Stimulated activated CD8-positive, alpha-beta memory T cell treated with anti-CD3 and anti-CD28 coated beads, Interleukin-2, amount 100 ng/mL, for 48 hours (primary cell): ENCODE measurements at places on chromosomes 1 and 21.

DNA sequence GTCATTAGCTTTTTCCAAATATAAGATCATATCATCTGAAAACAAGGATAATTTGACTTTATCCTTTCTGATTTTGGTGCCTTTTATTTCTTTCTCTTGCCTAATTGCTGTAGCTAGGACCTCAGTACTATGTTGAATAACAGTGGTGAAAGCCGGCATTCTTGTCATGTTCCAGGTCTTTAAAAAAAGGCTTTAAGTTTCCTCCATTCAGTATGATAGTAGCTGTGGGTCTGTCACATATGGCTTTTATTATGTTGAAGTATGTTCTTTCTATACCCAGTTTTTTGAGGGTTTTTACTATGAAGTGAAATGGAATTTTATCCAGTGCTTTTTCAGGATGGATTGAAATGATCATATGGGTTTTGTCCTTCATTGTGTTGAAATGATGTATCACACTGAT is 115.8 kb downstream of the DUSP10 start:
- no peak for DNase-seq

- no peak for DNase-seq
Observed at GRCh38 chr1:246582301-246583055, 16.2 kb downstream of the CNST start.

GRCh38 chr1:13783551-13783950 is 83.6 kb downstream of the PRDM2 start:
- DNase-seq, result no peak

DNA sequence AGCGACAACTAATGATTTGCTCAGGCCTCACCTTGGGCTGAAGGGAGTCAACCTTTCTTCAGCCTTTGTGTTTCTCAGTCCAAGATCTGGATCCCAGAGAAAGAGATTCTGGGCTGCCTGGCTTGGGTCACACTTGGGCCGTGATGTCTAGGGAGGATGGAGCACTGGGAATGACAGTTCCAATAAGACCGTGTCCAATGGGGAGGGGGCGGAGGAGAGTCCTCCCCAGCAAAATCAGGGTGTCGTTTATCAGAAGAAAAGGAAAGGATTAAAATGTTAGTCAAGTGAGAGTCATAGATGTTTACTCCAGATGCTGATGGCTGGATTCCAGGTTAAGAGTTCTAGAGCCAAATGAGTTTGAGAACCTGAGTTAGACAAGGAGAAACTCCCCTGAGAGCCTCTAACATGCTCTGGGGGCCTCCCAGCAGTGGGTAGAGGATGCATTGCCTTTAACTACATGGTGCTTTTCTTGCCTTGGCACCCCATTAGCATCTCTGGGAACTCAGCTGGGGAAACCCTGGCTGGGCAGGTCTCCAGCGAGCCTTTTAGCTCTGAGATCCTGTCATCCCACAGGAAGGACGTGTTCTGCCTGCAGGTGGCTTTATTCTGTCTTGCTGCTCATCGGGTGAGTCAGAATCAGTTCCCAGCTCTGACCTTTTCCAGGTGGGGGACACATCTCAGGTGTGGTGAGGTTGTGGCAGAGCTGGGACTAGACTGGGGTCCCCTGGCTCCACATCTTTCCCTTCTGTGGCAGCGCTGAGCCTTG is 22.2 kb downstream of the NIPAL3 start:
- no peak for DNase-seq

GRCh38 chr1:203175827-203176241 is 208 bp upstream of the MYBPH start:
- no peak for DNase-seq

GRCh38 chr1:192601567-192601966 is 26.0 kb downstream of the RGS1 start:
- DNase-seq, result no peak

GRCh38 chr1:39679821-39680220 is 7.9 kb upstream of the NT5C1A start:
- no peak for DNase-seq

DNA sequence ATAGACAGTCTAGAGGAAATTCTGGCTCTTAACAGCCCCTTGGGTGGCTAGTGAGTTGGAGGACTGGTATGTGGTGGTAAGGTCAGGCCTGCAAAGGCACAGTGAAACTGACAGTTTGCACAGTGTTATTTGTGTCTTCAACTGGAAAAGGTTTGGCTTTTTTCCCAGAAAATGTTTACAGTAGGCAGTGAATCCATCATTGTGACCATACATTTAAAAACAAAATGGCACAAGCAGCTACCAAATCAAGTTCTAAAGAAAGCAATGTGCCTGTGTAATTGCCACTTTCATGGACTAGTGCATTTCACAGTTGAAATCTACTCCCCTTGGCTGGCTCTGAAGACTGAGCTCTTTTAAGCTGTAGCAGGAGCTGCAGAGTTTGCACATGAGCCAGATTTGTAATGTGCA is 24.8 kb downstream of the ATPAF1 start:
- DNase-seq, result no peak

DNA sequence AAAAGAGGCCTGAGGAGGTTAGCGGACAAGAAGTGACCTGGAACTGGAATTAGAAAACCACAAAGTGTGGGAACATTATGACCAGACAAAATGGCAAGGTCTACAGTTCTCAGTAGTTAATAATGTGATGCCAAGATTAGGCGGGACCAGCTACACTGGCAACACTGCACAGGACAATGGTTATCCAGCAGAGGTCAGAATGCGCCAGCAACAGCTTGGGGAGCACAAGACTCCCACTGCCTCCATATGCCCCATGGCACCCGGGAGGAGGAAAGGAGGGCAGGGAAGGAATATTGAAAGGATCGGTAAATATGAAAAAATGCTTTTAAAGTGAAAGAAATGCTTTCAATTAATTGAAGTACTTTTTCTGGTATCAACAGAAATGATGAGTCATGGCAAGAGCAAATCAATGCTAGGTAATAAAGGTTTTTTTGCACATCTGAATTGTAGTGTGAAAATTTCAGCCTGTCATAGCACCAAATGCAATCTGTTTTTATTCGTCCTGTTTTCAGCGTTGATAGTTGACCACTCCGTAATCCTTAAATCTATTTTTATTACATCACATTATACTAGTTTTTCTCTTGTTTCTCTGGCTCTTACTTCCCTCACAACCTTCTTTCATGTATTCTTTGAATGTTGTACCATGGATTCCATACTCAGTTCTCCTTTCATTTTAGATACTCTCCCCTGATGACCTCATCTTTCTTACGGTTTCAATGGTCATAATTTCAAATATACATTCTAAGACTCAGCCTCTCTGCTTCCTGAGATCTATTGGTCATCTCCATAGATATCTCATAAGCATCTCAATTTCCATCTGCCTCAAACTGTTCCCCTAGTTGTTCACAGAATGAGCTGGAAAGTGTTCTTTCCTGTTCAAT is 30.7 kb downstream of the VCAM1 start:
- no peak for DNase-seq

DNA sequence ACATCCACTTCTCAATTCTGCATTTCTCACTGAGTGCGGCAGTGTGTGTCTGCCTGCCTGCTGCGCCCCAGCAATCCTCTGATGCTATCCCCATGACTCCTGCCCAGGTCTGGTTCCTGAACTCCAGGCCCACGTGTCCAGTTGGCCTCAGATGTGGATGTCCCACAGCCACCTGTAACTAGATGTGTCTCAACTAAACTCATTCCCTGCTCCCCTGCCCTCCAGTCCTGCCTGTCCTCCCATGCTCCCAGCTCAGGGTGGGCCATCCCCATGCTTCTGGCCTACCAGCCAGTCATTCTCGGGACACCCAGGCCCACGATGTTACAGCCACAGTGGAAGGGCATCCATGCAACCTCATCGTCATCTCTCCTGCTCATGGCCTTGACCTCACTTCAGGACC is 76.8 kb downstream of the STUM start:
- DNase-seq, result no peak

DNA sequence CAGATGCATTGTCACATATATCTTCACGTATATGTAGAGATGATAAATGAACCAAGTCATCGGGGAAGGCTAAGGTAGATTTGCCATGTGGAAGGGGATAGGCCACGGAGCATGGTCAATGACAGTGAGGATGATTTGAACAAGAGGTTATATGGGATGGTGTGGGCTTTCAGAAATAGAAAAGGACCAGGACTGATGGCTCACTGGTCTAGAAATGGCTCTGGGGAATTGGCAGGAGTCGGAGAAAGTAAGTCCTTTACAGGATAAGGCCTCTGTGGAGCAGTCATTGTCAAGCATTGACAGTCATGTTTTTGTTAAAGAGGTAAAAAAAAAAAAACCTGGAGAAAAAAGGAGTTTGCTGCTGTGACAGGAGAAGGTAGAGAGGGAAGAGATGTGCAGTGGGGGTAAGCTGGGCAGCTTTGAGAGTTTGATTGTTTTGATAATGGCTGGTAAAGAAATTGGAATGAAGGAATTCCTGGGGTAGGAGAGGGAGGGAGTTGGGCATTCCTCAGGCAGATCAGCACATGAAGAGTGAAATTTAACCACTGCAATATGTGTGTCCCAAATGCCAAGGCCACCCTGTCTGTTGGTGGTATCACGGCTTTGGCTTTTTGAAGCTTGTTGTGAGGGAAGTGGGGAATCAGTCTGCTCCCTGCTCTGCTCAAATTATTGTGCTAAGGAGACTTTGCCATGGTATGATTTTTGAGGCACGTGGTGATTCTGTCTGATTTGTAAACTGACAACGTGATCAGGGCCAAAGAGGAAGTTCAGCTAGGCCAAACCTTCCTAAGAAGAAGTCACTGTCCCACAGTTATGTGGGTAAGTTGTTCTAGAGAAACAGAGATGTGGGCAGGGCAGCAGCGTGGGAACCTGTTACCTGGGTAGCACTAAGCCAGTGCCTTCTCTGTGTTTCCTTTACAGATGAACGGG is 26.0 kb downstream of the MACF1 start:
- DNase-seq, result no peak

- DNase-seq, result no peak
Observed at GRCh38 chr21:26457817-26458216, 115.3 kb downstream of the CYYR1 start.

DNA sequence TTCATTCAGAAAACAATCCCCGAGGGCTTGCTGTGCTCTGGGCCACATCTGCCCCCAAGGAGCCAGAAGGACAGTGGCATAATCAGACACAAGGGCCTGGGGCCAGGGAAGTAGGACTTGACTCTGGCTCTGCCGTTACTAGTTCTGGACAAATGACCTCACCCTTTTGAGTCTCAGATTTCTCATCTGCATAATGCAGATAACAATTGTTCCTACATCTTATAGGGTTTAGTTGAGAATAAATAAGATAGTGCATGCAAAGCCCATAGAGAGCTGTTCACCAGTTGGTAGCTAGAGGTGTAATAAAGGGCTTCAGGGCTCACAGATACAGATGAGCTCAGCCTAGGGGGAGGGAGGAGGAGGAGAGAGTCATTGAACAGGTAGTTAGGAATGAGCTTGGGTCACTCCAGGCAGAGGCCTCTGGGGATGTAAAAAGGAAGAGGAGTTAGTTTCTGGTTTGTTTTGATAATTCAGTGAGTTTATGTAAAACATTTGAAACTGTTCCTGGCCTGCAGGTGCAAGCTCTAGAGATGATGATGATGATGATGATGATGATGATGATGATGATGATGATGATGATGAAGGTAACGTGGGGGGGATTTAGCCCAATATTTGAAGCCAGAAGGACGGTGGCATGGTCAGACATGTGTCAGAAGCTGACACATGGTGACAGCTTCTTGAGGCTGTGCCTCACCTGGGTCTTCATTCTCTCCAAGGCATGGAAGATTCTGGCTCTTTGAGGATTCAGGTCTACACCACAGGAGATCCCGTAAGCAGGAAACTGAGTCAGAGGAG is 858 bp downstream of the LACTBL1 start:
- DNase-seq, result no peak

GRCh38 chr1:2382621-2383361 is 8.6 kb downstream of the MORN1 start:
- DNase-seq, result peak; percentile 26

GRCh38 chr1:59638231-59638711 is 176.5 kb upstream of the HOOK1 start:
- no peak for DNase-seq

DNA sequence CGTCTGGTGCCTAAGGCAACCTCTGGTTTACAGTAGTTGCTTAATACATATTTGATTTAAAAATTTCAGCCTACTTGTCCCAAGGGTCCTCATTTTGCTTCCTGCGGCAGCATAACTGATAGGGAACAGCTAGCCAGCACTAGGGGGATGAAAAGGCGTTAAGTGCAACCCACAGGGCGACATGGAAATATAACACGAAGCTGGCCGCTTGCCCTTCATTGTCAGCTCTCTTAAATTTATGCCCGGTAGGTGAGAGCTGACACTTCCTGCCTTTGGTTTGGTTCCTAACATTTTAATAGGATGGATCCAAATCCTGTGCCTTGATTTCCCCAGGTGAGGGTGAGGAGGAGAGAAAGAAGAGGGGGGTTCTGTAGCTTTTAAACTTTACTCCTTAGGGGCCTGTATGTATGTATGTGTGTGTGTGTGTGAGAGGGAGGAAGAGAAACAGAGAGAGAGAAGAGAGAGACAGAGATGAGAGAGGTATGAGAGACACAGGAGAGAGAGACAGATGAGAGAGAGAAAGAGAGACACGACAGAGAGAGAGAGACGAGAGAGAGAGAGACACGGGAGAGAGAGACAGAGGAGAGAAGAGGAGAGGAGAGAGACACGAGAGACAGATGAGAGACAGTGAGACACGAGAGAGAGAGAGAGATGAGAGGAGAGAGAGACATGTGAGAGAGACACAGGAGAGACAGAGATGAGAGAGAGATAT is 938 bp upstream of the ACTN2 start:
- DNase-seq, result no peak

DNA sequence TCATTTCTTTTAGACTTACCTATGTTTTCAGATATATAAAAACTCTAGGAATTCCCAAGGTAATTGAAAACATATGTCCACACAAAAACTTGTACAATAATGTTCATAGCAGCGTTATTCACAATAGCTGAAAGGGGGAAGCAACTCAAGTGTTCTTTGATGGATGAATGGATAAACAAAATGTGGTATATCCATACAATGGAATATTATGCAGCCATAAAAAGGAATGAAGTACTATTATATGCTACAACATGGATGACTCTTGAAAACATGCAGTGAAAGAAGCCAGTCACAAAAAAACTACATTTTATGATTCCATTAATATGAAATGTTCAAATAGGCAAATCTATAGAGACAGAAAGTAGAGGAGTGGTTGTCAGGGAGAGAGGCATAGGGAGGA is 62.2 kb upstream of the WDR26 start:
- DNase-seq, result no peak

GRCh38 chr1:211616231-211616964 is 37.4 kb upstream of the SLC30A1 start:
- DNase-seq, result no peak
